ENCODE measurements at places on chromosomes 16 and 17.

DNA sequence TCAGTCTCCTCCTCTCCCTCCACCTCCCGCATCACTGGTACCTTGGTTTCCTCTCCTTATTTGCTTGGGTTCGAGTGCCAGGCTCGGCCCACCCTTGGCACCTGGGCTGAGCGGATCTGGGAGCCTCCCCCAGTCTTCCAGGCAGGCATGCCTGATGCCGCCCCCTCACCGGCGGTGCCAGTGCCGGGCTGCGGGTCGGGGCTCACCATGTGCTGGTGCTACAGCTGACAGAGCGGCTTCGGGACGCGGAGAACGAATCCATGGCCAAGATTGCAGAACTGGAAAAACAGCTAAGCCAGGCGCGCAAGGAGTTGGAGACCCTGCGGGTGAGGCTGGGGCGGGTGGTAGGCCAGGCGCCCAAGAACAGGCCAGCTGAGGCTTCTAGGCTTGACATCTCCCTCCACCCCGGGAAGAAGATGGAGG, 19.2 kb downstream of the FMNL1 start:
- no peak for DNase-seq

GRCh38 chr17:29115961-29116803, 64.0 kb downstream of the MYO18A start:
- DNase-seq = peak; percentile 22

- no peak for DNase-seq
Observed at GRCh38 chr16:12147681-12148080, 171.1 kb downstream of the SNX29 start.

GRCh38 chr16:75377729-75378386, 55.4 kb downstream of the CFDP1 start:
- no peak for DNase-seq
